Epithelial cell of esophagus (primary cell): ENCODE measurements at places on chromosomes 1 and 21.

DNA sequence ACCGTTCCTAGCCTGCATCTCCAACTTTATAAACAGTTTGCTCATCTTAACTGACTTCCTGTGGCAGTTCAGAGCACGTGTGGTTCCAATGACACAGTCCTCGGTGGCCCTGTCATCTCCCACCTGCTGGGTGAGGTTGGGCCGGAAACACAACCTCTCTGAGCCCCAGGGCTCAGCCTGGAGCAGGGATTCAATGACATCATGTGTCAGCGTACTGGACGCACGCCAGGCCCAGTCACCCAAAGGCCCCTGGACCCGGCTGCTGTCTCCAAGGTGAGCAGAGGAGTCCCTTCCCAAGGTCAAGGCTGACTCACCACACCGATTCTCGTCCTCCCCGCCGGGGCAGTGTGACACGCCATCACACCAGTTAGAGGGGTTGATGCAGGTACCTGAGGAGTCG lies 19.9 kb downstream of the TMPRSS2 start:
- no peak for DNase-seq

- no peak for DNase-seq
These were observed 18.8 kb upstream of the BACE2 start for GRCh38 chr21:41149199-41149598.

DNA sequence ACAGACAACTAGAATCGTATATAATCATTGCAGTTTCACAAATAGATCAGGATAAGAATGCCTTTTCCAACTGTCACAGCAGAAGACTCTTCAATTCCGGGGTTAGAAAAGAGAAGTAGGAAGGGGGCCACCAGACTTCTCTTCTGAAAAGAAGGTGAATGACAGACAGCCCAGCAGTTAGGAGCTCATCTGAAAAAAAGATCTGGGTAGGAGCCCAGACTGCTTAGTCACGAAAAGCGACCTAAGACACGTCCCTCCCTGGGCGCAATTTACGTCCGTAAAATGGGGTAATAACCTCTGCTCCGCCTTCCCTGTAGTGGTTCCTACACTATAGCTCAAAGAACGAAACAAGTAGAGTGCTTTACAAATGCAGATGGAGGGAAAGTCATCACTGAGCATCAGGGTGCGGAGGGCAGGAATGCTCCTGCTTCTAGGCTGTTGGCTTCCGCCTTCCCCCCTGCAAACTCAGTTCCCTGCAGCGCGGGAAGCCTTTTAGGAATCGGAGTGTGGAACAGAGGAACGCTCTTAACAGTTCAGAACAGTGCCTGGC lies 582 bp downstream of the ORC1 start:
- DNase-seq = peak; percentile 87

- DNase-seq = peak; percentile 37
These were observed 14.4 kb downstream of the ANP32E start for GRCh38 chr1:150221552-150221951.

DNA sequence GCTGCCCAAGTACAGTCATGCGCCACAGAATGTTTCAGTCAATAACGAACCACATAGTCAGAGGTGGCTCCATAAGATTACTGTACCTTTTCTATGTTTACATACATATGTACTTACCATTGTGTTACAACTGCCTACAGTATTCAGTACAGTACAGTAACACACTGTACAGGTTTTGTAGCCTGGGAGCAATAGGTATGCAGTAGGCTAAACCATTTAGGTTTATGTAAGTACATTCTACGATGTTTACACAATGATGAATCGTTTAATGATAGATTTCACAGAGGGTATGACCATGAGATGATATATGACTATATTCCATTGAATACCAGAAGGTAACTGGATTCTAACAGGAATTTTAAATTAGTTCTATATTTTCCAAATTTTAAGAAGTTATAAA lies 10.5 kb downstream of the YY1AP1 start:
- DNase-seq = peak; percentile 51

DNA sequence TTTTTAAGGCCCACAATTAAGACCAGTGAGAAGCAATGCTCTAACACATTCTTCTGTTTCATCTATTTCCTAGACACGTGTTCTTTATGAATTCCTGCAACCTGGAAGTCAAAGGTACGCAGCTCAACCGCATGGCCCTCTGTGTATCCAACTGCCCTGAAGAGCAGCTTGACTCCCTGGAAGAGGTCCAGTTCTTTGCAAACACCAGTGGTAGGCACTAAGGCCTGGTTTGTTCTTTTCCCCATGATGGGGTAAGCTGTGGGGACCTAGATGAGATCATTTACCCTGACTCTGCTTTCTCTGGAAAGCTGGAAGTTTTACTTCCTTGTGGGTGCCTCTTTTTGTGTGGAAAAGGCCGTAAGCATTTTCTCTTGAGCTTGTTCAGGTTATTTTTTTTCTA lies 7.3 kb downstream of the SLC44A3 start:
- DNase-seq = no peak

DNA sequence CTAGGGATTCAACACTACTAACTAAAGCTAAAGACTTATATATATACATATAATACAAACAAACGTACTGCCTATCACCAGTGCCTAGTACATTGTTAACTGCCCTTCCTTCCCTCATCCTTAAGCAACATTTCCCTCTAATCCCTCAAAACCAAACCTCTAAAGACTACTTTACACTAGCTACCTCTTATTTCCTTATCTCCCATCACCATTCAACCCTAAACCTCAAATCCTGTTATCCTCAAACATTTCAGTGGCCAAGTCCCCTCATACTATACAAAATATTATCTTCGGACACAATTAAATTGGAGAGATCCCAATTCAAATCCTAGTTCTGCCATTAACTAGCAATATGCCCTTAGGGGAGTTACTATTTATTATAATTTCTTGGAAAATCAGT lies 3.7 kb downstream of the SCAF4 start:
- DNase-seq = no peak

DNA sequence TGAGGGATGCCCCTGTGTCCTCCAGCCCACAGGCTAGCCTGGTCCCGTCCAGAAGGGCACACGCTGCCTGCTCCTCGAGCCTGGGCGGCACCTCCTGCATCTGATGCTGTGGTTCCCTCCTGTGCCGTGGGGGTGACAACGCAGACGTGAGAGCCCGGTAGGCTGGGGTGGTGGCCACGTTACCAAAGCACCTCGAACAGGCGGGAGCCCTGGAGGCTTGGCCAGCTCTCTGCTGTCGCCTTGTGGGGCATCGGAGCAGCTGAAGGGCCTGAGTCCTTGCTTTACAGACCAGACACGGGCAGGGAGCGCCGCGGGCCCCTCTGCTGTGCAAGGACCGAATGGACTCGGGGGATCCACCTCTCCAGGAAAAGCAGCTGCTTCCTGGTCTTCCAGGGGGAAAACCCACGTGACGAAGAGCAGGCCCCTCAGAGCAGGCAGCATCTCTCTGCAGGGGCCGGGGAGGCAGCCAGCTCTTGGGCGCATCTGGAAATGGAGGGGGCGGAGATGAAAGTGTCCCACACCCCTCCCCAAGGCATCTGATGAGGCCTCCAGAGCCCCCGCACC lies 133.3 kb downstream of the NPHP4 start:
- DNase-seq = no peak

- DNase-seq = no peak
These were observed 19.0 kb upstream of the CENPF start for GRCh38 chr1:214583824-214584554.

DNA sequence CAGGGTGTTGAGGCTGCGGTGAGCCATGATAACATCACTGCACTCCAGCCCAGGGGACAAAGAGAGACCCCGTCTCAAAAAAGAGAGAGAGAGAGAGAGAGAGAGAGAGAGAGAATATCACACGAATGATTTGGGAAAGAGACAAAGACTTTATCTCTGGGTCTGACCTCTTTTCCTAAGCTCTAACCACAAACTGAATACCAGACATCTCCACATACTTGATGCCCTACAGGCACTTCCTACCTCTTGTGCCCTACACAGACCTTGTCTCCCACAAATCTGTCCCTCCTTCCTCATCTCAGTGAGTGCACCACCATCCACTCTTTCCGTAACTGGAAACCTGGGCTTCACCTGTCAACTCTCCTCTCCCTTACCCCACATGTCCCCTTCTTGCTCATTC lies 27.0 kb upstream of the PTCH2 start:
- DNase-seq = no peak

DNA sequence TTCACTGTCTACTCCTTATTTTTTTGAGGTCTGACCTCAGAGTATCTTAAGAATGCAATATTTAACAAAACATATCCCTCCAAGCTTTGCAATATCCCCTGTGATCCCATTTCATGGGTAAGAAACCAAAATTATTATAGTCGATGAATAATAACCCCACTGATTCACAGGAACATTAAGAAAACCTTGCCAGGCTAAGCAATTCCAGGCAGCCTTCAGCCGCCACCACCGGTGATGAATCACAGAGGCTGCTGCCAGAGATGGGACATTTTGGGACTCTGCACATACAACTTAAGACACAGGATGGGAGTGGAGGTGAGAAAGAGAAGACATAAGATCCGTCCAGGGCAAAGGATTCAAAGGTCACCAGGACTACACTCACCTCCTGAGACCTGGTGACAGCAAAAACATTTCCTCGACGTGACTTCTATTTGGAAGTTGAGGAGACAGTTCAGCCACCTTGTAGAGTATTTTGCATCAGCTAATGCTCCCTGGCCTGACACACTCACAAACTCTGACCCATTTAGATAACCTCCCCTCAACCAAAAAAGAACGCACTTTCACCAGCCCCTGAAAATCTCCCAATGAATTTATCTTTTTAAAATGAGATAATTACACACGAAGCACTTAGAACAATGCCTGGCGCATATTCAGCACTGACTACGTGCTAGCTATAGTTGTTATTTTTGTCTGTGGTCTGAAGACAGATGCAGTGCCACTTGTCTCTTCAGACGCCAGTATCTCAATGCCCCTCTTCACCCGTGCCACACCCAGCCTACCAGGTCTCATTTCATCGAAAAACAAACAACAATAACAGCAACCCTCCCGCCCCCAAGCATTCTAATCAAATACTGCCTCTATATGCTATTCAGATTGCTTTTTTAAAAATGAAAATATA lies 17.8 kb upstream of the OVAAL start:
- peak; percentile 27 for DNase-seq

GRCh38 chr1:186806477-186806876 lies 22.3 kb upstream of the PLA2G4A start:
- peak; percentile 70 for DNase-seq

GRCh38 chr1:22784737-22785136 lies 74.1 kb downstream of the EPHB2 start:
- DNase-seq = no peak
